ENCODE measurements at places on chromosomes 11 and 22.
A peak's percentile ranks its signal among the peaks of the same experiment; 100 is the strongest.

- DNase-seq = no peak
These were observed 35.4 kb upstream of the GNAZ start for GRCh38 chr22:23034621-23035556.

GRCh38 chr11:75524665-75525432 is 892 bp downstream of the GDPD5 start:
- no peak for DNase-seq

- DNase-seq = no peak
These were observed 11.4 kb upstream of the APOL3 start for GRCh38 chr22:36171941-36172340.

GRCh38 chr22:38921806-38922205 is 35.6 kb upstream of the APOBEC3A start:
- no peak for DNase-seq

DNA sequence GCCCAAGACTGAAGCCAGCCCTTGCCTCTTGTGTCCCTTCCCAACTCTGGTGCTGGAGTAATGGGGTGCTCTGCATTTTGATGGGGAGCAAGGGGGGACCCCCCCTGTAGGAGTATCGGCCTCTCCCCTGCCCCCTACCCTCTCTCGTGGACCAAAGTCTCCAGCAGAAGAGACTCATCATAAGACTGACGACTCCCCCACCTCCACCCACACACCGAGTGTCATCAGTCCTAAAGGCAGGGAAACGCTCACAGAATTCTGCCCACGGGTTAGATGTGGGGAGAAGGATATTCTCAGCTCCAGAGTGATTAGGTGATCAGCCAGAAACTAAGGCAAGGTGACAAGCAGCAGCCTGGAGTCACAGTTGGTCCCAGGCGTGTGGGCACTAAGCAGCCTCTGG is 38.8 kb downstream of the PPP2R1B start:
- DNase-seq = no peak

GRCh38 chr11:64835616-64836447 is 8.6 kb downstream of the CDC42BPG start:
- no peak for DNase-seq

DNA sequence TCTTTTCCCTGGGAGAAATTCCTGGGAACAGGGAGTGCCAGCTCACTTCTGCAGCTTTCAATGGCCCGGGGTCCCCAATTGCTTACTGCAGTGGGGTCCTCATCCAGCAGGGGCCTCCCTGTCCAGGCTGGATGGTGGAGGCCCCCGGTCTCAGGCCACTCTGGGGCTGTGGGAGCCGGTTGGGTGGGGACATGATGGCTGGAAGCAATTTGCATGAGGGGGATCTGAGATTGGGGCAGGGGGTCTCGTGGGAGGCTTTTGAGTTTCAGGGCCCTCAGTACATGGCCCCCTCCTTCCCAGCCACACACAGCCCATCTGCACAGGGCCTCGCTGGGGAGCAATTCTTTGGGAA is 25.2 kb downstream of the MRGPRD start:
- no peak for DNase-seq

- DNase-seq = no peak
These were observed 78.9 kb downstream of the C11orf58 start for GRCh38 chr11:16817351-16817750.

DNA sequence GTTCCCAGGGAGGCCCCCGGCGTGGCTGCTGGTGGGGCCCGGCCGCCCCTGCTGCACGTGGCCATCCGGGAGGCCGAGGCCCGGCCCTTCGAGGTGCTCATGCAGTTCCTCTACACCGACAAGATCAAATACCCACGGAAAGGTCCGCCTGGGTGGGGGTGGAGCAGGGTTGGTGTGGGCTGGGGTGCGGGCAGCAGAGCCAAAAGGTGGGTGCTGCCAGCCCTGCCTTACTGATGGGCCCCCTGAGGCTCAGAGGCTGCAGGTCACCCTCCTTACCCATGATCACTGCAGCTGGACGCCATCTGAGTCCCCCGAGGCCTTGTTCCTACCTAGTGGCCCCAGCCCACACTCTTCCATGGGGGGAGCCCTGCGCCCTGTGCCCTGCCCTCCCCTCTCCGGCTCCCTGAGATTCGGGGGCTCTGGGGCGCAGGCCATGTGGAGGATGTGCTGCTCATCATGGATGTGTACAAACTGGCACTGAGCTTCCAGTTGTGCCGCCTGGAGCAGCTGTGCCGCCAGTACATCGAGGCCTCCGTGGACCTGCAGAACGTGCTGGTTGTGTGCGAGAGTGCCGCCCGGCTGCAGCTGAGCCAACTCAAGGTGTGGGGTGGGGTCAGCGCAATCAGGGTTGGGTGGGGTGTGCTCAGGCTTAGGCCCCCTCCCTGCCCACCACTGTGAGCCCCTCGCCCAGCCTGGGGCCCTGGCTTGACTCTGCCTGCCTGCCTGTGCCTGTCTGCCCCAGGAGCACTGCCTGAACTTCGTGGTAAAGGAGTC is 7.6 kb downstream of the THAP7 start:
- no peak for DNase-seq

- DNase-seq = no peak
These were observed 18.4 kb downstream of the MYO7A start for GRCh38 chr11:77146261-77147035.

GRCh38 chr22:44221710-44222475 is 41.2 kb downstream of the PARVG start:
- DNase-seq = no peak

DNA sequence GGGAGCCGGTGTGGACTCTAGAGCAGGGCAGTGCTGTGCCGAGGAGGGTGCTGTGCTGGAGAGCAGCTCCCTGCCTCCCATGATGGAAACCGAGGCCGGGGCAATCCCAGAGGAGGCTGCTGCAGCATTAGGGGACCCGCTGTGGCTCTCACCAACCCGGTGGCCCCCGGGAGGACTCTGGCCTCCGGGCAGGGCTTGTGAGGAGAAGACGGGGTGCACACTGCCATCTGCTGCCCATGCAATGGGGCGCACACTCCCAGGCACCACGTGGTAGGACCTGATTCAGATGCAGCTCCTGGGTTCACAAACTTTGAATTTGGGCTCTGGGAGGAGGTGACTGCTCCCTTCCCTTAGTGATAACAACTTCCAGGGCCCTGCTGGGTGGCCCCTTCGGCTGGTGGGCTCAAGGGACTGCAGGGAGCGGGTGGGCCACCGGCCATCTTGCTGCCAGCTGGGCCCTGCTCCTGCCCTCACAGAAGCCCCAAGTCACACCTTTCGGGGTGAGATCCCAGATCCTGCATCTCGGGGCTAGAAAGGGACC is 93.8 kb upstream of the FGF3 start:
- no peak for DNase-seq

GRCh38 chr11:118358071-118358470 is 1.3 kb upstream of the UBE4A start:
- no peak for DNase-seq

GRCh38 chr11:95542868-95543551 is 246.6 kb downstream of the FAM76B start:
- DNase-seq = no peak

DNA sequence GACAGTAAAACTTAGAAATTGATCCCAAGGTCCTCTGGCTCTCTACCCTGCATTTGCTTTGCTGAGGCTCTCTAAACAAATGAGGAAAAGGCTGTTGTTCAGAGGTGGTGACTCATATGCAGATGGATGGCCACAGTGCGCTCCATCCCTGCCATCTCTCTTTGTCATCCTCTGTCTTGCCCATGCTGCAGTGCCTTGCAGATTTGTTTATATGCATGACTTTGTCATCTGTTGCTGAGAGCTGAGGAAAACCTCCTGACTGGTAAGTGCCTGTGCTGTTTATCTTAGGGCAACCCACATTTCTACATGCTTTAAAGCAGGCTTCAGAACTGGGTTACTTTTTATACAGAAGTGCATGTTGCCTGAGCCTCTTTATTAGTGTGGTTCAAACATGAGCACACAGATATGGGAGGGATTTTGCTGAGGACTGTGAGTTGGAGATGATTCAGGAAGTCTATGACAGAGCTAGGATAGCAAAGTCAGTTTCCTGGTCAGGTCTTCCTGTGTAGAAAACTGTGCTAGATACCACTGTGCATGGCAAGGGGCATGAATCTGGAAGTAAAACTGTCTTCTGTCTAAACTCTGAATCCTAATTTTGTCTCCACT is 57.4 kb downstream of the JAM3 start:
- DNase-seq = peak; percentile 34

GRCh38 chr11:10432493-10432892 is 22.6 kb upstream of the AMPD3 start:
- no peak for DNase-seq

- no peak for DNase-seq
These were observed 51.0 kb upstream of the CSNK2A3 start for GRCh38 chr11:11403763-11404725.

GRCh38 chr11:47185305-47186075 is 744 bp downstream of the PACSIN3 start:
- no peak for DNase-seq

- no peak for DNase-seq
These were observed 15.7 kb upstream of the PGA3 start for GRCh38 chr11:61187505-61188130.

GRCh38 chr11:19306179-19306944 is 65.6 kb upstream of the E2F8 start:
- DNase-seq = no peak

DNA sequence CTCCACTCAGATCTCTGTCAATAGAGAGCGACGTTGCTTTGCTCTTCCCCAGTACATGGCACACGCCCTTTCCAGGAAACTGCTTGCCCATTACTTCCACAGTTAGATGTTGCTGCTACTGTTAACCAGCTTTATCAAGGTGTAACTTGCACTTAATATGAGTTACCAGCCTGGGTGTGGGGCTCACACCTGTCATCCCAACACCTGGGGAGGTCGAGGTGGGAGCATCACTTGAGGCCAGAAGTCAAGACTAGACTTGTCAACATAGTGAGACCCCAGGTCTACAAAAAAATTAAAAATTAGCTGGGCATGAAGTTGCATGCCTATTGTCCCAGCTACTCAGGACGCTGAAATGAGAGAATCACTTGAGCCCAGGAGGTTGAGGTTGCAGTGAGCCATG is 177.1 kb upstream of the B3GAT1 start:
- no peak for DNase-seq

DNA sequence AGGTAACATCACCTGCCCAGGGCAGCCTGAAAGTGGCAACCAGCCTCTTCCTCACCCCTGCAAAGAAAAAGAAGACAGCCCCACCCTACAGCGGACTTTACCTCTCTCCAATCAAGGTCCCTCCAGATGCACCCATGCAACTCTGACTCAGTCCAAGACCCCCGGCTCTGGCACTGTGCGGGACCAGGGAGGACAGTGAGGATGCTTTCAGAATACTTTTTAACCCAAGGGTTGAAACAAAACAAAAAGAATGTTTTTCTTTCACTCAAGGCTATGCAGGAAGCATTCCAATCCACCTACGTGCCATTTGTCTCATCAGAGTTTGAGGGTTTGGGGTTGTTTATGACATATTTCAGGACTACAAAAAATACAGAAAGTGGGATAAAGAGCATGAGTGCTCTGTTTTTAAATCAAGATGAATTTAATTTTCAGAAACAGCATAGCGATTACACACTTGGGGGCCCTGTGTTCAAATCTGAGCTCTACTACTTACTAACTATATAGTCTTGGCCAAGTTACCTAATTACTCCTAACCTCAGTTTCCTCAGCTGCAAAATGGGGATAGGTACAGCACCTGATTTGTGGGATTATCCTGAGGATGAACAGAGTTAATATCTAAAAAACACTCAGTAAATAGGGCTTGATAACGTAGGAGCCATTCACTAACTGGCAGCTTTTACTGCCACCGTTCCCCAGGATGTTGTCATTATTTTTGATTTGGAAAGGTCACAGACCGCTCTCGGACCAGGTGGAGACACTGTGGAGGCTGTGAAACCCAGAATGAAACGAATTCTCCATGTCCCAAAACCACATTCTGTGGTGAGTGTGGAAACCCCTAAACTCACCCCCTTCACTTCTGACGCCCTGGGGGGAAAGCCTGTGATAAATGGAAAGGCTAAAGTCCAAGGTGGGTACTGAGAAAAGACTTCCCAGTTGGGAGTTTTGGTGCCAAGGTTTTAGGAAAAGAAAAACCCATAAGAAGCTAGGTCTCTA is 5.6 kb downstream of the PLAAT3 start:
- no peak for DNase-seq

- DNase-seq = peak; percentile 55
These were observed 21.7 kb upstream of the TNRC6B start for GRCh38 chr22:40156001-40156516.

DNA sequence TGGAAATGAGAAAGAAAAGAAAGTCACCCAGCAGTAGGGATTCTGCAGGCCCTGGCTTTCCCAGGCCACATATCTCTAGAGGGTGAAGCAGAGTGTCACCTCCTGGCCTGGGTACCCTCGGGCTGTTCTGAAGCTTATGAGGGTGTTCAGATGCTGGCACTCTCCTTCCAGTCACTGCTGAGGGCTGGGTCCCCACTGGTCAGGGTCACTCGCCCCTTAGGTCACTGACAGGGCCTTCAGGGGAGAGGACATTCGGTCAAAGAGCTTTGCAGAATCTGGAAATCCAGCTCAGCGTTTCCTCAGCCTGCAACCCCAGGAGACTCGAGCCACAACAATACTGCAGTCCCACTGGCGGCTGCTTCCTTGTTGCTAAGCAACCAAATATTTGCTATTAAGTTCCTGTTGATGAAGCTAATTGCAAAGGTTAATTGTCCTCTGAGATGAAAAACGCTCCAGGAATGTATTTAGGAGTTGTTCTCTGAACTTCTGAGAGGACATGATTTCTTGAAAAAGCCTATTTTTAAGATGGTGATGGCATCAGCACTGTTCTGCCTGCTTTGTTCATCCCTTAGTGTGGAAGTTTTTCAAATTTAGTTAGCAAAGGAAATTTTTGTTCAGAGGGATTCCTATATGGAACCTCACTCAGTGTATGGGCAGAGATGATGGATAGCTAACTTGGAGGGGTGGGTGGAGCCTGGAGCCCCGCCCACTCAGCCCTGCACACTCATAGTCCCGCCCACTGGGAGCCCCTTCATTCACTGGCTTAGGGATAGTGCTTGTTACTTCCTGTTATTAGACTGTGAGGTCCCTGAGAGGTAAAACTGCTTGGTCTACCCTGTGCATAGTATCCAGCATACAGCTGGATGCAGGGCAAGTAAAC is 109.2 kb downstream of the CSNK2A3 start:
- DNase-seq = no peak

- no peak for DNase-seq
These were observed 12.8 kb downstream of the CRKL start for GRCh38 chr22:20930004-20930403.

DNA sequence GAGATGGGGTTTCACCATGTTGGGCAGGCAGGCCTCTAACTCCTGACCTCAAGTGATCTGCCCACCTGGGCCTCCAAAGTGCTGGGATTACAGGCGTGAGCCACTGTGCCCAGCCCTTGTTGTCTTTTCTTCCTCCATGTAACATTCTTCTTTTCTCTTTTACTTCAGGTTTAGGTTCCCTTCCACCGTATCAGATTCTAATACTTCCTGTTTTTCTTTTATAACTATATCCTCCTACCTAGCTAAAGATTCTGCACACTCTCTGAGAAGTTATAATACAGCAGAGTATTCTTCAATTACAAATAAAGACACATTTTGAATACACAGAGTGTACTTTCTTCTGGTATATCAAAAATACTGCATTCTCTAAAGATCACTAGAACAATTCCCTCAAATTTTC is 33.2 kb upstream of the GAB2 start:
- DNase-seq = no peak

GRCh38 chr22:26580240-26580962 is 9.5 kb downstream of the TPST2 start:
- no peak for DNase-seq
